ENCODE measurements at places on chromosomes 4 and X. TPM values are rescaled to one million over a fixed set of nuclear protein-coding genes. Genes with fewer than 3 reads are reported as not detected.

MSANTD1 gene
- total RNA-seq, result 0.29 TPM

EGF gene
- total RNA-seq, result not detected

MAGEA2 gene
- not detected for total RNA-seq

NAP1L2 gene
- total RNA-seq, result not detected

ZNF141 gene
- total RNA-seq, result 4.8 TPM

ATP6AP1 gene
- 54.3 TPM for total RNA-seq

CEP44 gene
- total RNA-seq, result 6.5 TPM

KLF8 gene
- total RNA-seq, result 2.4 TPM

NAP1L3 gene
- 4.7 TPM for total RNA-seq

TLR2 gene
- total RNA-seq, result 0.10 TPM

H2AZ1 gene
- total RNA-seq, result 104 TPM

All from cardiac ventricle fibroblast (primary cell).